ENCODE measurements at places on chromosomes 6 and 20.
A peak's percentile ranks its signal among the peaks of the same experiment; 100 is the strongest.

DNA sequence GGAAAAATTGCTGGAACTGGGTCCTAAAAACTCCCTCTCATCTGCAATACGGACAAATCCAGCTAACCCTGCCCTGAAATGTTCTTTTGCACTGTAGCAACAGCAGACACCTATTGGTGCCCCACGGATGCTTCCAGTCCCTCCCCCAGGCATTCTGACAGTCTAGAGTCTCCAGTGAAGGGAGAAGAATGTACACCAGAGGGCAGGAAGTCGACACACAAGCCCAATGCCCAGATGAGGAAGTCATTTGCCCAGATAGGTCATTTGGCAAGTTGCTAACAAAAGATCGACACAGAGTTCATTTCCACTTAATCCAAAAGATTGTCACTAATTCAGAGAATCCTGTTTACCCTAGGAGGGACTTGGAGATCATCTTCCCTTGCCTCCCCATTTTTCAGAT lies 293.0 kb upstream of the PRDM1 start:
- peak; percentile 93 for DNase-seq

GRCh38 chr20:4820806-4821518 lies 99.3 kb downstream of the PRND start:
- no peak for DNase-seq

DNA sequence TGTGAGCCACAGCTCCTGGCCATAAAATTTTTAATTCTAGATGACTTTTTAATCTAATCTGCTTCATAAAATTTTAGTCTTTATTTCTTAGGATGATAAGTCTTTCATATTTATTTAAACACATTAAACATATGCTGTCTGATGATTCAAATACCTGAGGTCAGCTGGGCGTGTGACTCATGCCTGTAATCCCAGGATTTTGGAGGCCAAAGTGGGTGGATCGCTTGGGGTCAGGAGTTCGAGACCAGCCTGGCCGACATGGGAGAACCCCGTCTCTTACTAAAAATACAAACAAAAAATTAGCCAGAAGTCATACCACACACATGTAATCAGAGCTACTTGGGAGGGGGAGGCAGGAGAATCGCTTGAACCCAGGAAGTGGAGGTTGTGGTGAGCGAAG lies 53.1 kb downstream of the RBM24 start:
- no peak for DNase-seq

DNA sequence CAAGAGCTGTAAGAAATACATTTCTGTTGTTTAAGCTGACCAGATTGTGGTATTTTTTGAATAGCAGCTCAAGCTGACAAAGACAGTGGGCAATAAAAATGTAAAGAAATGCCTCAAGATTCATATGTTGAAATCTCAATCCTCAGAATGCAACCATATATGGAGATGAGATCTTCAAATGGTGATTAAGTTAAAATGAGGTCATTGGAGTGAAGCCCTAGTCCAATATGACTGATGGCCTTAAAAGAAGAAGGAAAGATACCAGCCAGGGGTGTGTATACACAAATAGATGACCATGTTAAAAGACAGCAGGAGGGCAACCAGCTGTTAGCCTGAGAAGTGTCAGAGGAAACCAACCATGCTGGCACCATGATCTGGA lies 7.1 kb upstream of the DDO start:
- peak; percentile 53 for DNase-seq

GRCh38 chr6:33817489-33817888 lies 13.7 kb upstream of the MLN start:
- no peak for DNase-seq

Data from AML-193 (cell line).